ENCODE measurements at places on chromosomes 2 and 18.

- DNase-seq = no peak
Observed at GRCh38 chr2:64957109-64957903, 31.9 kb upstream of the SLC1A4 start.

- DNase-seq = no peak
Observed at GRCh38 chr2:147398996-147399395, 445.8 kb upstream of the ACVR2A start.

GRCh38 chr2:131077966-131078365, 15.3 kb downstream of the FAM168B start:
- no peak for DNase-seq

GRCh38 chr2:209943776-209944175, 58.7 kb upstream of the RPE start:
- no peak for DNase-seq

- DNase-seq = no peak
Observed at GRCh38 chr18:8507361-8507760, 101.9 kb upstream of the RAB12 start.
